ENCODE measurements at places on chromosomes 12 and 14.

DNA sequence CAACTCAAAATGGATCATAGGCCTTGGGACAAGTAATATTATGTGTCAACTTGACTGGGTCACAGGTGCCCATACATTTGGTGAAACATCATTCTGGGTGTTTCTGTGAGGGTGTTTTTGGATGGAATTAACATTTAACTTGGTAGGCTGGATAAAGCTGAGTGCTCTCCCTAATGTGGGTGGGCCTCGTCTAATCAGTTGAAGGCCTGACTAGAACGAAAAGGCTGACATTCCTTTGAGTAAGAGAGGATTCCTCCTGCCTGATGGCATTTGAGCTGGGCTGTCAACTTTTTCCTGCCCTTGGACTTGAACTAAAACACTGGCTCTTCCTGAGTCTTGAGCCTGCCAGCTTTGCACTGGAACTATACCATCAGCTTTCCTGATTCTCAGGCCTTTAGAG lies 93.4 kb upstream of the ESRRB start:
- no peak for DNase-seq

- DNase-seq = no peak
Measured at GRCh38 chr12:125191361-125192087, 126.3 kb downstream of the AACS start.

DNA sequence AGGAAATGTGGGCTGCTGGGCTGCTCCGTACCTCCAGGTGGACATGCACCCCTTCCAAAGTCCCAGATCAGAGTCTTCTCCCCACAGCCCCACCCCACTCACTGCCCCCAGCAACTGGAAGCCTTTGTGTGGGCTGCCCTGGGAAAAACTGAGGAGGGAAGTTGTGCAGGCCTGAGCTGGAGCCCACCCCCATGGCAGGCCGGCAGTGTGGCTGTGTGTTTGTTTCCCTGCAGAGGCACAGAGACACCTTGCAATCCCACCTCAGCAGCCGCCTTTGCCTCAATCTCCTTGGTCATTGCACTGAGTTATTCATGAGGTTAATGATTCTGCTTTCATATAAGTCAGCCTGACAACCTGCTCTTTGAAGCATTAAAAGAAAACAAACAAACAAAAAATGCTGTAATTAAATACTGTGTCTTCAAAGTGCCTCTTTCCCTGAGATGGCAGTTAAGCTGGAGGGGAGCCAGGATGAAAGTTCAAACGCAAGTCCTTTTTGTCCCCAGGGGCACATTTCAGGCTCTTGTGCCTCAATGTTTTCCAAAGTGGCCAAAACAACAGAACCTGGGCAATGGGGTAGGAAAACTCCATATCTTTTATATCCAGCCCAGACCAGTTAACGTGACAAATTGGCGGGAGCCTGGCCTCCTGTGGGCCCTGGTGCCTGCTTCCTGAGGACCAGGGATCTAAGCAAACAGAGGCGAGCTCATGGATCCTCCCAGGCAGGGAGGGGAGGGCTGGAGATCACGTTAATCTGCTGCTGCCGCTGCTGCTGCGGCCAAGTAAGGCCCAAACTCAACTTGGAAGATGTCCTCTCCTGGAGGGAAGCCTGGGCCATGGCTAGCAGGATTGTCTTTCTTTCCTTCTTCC lies 51.9 kb upstream of the TSPAN11 start:
- DNase-seq = no peak

- no peak for DNase-seq
Measured at GRCh38 chr14:91330096-91330696, 85.7 kb upstream of the GPR68 start.

GRCh38 chr14:23173031-23173430 lies 10.4 kb downstream of the SLC7A8 start:
- no peak for DNase-seq

DNA sequence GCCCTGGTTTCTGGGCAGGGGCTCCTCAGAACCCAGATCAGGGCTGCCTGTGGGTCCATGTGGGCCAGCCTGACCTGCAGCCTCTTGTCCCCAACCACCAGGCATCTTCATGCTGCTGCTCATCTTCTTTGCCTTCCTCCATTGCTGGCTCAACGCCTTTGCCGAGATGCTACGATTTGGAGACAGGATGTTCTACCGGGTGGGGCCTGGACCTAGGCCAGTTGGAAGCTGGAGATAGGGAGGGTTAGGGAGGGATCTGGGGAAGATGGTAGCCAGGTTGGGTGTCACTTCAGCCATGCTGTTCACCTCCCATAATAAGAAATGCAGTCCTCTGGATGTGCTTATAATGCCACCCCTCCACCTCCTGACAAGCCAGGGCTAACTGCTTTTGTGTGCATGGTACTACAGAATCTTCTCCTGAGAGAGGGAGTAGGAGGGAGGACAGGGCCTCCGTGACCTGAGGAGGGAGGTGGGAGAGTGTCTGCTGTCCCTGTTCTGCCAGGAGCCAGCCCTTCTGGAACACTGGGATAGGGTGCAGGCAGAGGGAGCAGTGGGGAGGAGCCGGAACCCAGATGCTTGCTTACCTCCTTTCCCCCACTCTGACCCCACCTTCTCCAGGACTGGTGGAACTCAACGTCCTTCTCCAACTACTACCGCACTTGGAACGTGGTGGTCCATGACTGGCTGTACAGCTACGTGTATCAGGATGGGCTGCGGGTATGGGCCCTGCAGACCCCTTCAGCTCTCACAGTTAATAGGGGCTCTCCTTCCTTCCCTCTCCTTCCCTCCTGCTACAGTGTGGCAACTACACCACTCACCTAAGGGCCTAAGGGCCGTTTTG lies 17.6 kb downstream of the SOAT2 start:
- DNase-seq = no peak
